Karpas-422 (cell line): ENCODE measurements at places on chromosomes 12 and 14.

DNA sequence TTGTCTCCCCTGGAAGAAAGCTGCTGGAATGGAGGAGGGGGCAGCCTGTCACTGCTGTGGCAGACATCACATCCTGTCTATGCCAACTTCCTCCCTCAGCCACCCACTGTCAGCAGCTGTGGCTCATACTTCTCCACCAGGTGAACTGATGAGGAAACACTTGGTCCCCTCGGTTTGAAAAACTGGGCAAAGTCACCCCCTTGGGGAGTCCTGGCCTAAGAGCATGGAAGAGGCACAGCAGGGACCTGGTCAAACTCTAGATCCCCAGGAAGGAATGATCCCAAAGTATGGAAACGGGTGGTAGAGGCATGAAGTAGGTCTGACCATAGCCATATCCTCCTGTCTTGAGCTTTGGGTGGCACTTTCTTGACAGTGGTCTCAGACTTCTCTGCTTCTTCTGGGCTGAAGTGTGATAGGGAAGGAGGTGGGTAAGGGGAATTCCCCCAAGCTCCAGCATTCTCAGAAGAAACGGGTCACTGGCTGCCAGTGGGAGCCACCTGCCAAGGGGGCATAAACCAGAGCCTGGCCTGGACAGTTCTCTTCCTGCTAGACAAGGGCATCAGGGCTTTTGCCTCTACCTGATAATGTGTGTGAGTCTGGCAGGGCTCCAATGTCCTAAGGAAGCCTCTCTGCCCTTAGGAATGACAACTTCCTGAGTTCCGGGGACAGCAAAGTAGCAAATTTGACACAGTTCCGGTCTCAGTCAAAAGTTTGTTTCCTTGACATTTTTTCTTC, 36.0 kb downstream of the FMNL3 start:
- peak; percentile 63 for DNase-seq

DNA sequence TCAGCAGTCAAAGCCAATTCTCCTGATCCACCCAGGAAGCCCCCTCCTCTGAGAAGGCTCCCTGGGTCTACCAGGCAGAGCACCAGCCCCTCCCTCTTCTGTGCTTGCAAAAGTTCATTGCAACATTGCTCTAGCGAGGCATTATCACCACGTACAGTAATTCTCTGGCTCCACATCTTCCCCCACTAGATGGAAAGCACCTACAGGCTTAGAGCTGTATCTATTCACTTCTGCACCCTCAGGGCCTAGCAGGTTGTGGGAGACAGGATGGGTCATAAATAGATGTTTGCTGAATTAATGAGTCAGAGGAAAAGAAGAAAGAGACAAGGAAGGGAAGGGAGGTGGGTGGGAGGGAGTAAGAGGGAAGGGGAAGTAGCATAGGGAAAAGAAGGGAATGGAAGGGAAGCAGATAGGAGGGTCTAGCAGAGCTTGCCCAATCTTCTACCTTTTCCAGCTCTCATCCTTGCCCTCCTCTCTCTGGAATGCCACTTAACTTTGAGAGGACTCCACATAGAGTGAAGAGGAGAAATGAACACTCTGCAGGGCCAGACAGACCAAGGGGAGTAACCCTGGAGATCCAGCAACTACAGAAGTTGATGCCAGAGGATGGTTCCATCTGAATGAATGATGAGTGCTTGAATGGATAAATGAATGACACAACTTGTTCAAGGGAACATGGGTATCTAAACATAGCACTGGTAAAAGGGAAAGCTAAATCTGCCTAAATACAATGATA, 42.0 kb upstream of the NT5DC3 start:
- DNase-seq = no peak

GRCh38 chr12:119354172-119354571, 19.6 kb downstream of the CCDC60 start:
- no peak for DNase-seq

DNA sequence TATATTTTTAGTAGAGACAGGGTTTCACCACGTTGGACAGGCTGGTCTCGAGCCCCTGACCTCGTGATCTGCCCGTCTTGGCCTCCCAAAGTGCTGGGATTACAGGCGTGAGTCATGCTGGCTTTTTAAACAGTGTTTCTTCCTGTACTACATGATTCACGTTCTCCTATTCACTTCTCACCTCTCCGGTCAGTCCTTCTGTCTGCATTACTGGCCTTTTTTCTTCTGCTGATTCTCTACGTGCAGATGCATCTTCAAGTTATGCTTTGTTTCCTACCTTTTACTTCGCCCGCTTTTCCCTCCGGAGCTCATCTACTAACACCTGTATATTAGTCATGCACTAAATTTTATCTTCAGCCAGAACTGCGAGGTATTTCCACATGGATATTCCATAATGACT, 296.2 kb upstream of the FLRT2 start:
- no peak for DNase-seq

DNA sequence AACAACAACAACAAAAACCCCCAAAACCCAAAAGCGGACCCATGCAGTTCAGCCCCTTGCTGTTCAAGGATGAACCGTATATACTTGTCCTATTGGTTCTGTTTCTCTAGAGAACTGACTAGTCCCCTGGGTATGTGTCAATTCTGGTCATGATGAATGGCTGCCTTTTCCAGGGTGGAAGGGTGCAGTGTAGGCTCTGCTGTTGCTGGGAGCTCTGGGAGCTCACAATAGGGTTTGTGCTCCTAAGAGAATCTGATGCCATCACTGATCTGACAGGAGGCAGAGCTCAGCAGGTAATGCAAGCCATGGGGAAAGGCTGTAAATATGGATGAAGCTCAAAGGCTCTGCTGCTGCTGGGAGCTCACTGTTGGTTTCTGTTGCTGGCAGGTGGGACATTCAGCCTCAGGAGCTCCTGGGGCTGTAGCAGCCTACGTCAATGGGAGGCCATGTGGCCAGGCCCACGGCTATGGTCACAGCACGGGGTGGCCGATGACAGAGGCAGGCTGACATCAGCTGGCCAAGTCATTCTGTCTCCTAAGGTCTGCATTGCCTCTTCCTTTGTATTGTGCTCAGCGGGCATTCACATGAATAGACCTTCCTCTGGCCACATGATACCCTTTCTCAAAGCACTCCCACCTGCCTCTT, 37.9 kb downstream of the DLK1 start:
- no peak for DNase-seq

DNA sequence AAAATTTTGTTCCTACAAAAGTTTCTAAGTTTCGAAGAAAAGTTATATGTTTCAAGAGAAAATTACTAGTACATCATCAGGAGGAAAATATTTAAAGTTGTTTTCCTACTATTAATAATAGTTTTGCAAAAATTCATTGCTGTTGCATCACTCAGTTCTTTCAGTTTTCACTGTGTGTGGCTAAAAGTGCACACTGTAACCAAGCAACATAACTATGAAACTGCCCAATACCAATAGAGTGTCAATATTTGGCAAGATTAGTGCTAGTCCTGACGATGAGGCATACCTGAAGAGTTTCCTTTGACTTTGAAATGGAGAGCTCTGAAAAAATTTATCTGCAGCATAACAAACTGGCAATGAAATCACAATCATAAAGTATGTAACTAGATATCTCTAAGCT, 194.3 kb downstream of the CPNE8 start:
- no peak for DNase-seq

DNA sequence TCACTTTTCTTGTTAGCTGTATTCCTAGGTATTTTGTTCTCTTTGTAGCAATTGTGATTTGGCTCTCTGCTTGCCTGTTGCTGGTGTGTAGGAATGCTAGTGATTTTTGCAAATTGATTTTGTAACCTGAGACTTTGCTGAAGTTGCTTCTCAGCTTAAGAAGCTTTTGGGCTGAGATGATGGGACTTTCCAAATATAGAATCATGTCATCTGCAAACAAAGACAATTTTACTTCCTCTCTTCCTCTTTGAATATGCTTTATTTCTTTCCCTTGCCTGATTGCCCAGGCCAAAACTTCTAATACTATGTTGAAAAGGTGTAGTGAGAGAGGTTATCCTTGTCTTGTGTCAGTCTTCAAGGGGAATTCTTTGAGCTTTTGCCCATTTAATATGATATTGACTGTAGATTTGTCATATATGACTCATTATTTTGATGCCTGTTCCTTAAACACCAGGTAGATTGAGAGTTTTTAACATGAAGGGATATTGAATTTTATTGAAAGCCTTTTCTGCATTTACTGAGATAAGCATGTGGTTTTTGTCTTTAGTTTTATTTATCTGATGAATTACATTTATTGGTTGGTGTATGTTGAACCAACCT, 26.7 kb downstream of the CLECL1 start:
- no peak for DNase-seq

DNA sequence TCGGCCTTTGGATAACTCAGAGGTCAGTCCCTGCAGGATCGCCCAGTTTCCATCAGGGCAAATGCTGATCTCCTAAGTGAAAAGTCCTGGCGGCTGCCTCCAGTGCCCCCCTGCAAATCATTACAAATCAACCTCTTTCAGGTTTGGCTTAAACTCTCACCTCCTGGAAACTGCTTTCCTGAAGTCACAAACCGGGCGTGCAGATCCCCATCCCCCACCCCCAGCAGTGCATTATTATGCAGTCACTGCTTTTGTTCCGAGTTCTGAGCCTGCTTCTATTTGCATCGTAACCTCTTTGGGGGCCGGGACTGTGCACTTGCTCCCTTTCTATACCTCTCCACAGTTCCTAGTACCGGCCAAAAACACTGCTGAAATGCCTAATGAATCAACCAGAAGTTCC, at the start of gene USP44:
Gene USP44 (minus strand): TSS at position 172 of the 400 bp plus-strand sequence. CDS start 17,220 bp downstream, outside the sequence.
- DNase-seq = no peak

DNA sequence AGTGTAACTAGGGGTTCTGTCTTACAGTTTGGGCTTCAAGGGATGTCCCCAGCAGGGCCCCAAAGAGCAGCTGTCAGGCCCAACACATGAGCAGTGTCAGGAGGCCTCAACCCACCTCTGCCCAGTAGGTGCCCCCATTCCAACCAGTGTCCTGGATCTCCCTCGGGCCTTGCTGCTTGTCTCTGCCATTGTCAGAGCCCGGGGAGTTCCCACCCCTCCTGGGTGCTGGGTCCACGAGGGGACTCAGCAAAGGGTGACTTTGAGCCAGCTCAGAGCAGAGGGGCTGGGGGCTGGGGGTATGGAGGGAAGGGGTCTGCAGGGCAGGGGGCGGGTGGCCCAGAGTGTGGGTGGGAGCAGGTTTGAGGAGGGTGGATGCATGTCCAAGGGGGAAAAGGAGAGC, 18.0 kb upstream of the BEGAIN start:
- no peak for DNase-seq

DNA sequence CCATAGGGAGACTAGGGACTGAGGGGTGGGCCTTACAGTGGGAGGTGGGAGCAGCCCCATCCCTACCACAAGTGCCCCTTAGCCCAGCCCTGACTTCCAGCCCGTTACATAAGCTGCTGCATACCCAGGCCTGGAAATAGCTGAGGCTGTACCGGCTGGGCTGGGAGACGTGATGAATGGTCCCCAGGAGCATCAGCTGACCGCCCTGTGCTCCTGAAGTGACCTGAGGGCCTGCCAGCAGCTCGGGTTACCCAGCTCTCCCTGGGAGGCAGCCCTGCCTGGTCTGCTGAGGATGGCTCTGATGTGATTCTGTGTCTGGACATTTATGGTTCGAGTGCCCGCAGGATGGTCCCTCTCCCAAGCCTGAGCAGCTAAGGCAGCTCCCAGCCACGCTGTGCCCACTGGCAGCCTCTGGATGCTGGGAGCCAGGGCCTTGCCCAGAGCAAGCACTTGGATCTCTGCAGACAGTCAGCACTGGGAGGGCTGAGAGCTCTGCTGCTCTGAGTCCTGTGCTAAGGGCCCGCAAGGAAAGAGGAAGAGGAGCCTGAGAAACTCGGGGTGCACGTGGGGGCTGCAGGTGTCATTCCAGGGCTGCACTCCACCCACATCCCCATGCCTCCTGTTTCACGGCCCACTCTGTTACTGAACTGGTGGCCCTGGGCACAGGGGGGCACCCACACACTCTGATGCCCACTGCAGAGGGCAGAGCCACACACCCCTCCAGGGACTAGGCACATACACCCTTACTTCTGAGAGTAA, 20.5 kb downstream of the TAMALIN start:
- peak; percentile 65 for DNase-seq

GRCh38 chr14:33282331-33283230, 343.9 kb downstream of the NPAS3 start:
- no peak for DNase-seq

GRCh38 chr14:89902881-89903280, 51.6 kb downstream of the EFCAB11 start:
- DNase-seq = no peak

DNA sequence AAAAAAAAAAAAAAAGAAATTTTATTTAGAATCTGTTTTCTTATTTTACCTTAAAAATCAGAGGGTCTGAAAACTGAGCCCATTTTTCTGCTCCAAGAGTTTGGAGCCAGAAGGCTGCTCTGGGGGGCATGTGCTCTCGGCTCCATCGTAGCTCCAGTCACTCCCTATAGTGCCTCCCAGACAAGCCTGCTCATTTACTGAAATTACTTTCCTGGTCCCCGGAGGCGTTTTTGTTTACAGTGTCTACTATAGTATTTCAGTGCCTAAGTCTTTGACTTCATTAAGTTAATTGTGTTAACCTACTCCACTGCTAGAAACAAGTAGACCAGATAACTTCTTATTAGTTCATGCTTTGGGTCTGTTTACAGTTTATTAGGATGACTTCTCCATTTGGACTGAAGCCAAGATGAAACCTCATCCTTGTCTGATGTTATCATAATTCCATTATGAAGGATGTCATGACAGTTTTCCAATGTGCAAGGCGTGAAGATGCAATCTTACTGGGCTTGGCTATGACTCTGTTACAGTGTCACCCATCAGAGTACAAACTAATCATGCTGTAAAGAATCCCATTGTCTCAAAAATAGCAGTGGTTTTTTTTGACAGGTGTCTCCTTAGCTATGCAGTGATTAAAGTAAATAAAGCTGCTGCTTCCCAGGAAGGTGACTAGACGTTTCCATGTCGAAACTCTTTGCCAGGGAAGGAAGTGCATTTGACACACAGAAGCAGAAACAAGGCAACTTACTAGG, 182.3 kb downstream of the TMEM132C start:
- DNase-seq = no peak

DNA sequence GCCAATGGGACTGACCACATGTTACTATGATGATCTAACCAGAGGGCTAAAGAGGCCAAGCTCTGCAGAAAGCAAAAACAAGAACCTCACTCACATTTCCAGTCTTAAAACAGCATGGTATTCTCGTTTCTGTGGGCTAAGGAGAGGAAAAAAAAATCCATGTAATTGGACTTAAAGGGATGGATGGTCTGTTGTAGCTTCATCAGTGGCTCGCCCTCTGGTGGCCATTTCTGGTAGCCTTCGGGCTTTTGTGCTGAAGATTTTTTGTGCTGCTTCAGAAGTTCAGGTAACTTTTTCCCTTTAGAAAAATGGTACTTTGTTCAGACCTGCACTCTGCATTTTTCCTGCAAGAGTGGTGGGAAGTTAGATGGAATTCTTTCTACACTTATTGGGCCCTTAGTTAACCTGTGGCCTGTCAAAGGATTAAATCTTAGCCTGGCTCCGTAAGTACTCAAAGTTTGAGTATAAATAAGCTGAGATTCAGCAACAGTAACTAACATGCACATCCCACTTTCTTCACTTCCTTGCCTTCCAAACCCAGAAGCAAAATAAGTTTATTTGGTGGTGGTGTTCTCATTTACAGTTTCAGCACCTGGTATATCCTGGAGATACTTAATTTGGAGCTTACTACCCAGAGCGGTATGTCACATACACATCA, 22.3 kb downstream of the DCAF4 start:
- DNase-seq = peak; percentile 86
